ENCODE measurements at places on chromosomes 6 and 20. TPM values are rescaled to one million over a fixed set of nuclear protein-coding genes. Genes with fewer than 3 reads are reported as not detected.

Gene DSTN
- 145 TPM for total RNA-seq

Gene ARMH2
- total RNA-seq, result not detected

Gene HLA-DRB5
- 8.4 TPM for total RNA-seq

Gene PAX1
- total RNA-seq, result 0.58 TPM

Gene CST7
- 0.35 TPM for total RNA-seq

Gene GLP1R
- total RNA-seq, result under 0.01 TPM

Gene BPIFB1
- total RNA-seq, result not detected

Gene MOCS1
- total RNA-seq, result 5.8 TPM

Gene GTSF1L
- not detected for total RNA-seq

Gene UBE2J1
- total RNA-seq, result 28.3 TPM

All from muscle of leg (tissue), 16 donors.